Dorsolateral prefrontal cortex (tissue), 122 donors: ENCODE measurements at places on chromosomes 7 and 10.

DNA sequence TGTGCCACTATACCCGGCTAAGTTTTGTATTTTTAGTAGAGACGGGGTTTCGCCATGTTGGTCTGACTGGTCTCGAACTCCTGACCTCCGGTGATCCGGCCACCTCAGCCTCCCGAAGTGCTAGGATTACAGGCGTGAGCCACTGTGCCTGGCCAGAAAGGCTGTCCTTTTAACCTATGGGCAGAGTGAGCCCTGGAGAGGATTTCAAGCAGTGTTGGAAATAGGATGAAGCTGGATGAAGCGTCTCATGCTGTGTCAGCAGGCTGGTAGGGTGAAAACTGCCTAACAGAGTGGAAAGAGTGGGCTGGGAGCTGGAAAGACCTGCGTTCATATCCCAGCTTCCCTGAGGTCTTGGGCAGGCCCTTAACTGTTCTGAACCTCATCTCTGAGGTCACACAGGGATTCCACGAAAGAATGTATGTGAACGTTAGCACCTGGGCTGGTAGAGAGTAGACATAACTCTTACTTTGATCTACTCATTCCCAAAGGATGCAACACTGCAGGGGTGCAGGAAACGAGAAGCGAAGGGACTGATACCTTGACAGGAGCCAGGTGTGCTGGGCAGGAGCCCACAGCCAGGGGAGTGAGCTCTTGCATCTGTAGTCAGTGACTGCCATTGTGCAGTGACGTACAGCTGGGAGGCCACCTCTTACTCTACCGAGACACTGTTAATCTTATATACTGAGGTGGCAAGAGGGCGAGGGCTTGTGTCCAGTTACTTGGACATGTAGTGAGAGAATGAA, 34.1 kb downstream of the WBP1L start:
- DNase-seq, result no peak

DNA sequence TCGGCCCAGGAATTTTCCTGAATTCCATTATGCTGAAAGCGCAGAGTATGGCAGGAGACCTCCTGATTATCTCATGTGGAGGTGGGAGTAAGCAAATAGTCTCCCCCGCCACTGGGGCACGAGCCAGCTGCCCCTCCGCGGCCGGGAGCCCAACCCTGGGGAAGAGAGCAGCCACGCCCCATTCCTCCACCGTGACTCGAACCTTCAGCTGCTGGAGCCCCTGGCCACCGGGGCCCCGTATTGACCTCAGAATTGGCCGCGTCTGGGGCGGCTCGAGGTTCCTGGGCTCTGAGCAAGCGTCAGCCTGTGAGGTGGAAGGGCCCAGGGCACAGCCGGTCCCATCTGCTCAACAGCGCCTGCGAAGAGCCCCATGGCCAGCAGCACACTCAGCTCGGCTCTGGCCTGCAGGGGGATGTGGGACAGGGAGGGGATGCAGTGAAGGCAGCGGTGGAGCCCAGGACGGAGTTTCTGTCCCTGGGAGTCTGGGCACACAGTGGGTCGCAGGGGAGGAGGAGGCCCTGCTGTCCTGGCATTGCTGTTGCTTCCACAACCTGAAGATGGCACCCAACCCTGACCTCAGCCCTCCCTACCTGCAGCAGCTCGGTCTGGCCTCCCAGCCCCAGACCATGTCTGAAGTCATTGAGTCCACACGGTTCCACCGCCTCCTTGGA, 97.8 kb downstream of the CHST15 start:
- DNase-seq, result no peak

GRCh38 chr10:3025026-3025683, 42.2 kb upstream of the PFKP start:
- DNase-seq, result no peak

- DNase-seq, result no peak
These were observed 50.5 kb downstream of the STK32C start for GRCh38 chr10:132257271-132257670.

DNA sequence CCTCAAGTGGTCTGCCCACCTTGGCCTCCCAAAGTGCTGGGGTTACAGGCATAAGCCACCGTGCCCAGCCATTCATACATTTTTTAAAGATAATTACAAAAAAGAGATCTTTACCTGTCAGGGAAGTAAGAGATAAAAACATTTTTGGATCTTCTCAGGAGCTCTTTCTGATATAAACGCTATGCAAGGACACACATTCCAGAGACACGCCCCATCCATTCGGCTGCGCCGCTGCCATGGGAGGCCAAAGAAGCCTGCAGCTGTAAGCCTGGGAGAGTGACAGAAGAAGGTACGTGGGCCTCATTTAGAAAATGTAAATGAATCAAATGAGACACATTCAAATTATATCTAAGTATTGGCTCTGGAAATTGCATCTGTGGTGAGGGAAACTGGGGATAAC, 85.3 kb downstream of the LYZL1 start:
- DNase-seq, result no peak

GRCh38 chr10:60130130-60130579, 223.8 kb upstream of the CCDC6 start:
- DNase-seq, result no peak

DNA sequence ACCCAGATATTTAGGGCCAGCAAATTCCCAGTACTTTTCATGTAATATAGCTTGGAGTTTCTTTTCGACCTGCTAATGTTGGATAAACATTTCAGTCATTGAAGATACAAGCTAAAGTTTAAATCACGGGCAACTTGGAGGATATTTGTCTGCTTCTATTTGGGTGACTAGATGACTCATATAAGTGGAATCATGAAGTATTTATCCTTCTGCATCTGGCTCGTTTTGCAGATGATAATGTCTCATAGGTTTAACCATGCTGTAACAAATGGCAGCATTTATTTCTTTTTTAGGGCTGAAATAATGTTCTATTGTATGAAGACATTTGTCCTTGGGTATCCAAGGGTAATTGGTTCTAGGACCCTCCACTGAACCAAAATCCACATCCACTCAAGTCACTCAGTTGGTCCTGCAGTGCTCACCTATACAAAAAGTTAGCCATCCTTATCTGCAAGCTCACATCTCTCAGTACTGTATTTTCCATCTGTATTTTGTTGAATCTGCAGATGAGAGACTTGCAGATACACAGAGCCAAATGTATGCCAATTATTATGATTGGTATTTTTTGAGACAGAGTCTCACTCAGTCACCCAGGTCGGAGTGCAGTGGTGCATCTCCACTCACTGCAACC, 187.2 kb upstream of the CSTF2T start:
- no peak for DNase-seq

DNA sequence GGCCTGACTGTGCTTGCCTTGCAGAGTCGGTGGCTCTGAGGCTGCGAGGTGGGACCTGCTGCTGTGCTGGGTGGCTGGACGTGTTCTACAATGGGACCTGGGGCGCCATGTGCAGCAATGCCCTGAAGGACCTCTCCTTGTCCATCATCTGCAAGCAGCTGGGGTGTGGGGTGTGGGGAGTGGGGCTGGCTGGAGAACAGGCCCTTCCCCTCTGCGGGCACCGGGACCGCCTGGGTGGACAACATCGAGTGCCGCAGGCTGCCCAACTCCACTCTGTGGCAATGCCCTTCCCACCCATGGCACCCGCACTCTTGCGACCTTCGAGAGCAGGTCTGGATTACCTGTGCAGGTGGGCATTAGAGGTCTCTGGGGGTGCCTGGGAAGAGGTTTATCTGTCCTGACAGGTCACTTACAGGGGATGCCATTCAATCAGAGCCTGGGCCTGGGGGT, 10.9 kb downstream of the SCART1 start:
- DNase-seq, result no peak

GRCh38 chr7:70582927-70583895, 548.7 kb upstream of the GALNT17 start:
- no peak for DNase-seq

GRCh38 chr10:117762819-117763172, 220.2 kb downstream of the EMX2 start:
- DNase-seq, result no peak

DNA sequence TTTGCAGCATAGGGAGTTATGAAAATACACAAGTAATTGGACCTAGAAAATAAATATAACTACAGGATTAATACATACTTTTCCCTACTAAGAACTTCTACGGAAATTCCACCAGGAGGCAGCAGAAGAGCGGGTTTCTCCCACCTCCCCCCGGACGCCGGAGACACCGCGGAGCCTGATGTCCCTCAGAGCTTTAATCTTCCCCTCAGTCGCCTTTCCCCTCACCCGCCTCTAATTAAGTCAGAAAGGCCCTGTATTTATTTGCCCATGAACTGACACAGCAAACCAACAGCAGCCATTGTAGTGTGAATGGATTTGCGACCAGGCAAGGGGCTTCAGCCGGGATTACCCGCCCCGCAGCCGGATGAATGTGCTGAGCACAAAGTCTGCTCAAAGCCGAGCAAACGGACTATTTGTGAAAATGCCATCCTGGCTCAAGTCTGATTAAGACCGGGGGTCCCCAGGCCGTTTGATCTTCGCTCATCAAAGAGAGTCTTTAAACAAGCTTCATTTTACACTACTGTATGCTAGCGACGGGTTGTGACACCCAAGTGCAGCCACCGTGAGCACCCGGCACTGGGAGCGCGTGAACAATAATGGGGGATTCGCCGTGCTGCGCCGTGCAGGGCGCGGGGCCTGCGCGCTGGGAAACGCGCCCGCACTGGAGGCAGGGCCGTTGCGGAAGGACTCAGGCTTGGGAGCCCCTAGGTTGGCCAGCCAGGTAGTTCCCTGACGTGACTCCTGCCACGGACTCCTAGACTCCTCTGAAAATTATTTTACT, 5.6 kb upstream of the DKK1 start:
- peak; percentile 51 for DNase-seq

GRCh38 chr10:76117949-76118348, 686.5 kb downstream of the LRMDA start:
- DNase-seq, result no peak
